Pancreas (tissue), 10 donors: ENCODE measurements at places on chromosomes 16 and 17. TPM values are rescaled to one million over a fixed set of nuclear protein-coding genes. Genes with fewer than 3 reads are reported as not detected.

DNA sequence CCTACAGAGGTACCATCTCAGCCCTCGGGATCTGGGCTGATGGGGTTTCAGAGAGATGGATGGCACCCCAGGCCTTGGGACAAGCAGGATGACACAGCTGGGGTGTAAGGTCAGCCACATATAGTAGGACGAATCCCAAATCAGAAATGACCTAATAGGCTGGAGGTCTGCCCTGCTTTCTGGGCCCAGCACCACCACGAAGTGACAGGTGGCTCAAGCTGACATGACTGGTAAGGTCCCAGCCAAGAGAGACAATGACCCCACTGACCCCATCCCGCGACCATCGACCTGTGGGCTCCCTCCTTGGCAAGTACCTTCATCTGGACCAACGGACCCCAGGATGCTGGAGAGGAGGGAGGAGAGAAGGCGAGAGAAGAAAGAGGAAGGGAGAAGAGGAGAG is 15.6 kb downstream of the CAMKK1 start:
- no peaks in the 10 kb centered on the region for H3K4me1 ChIP-seq
- H3K27ac ChIP-seq: no peak overlapping the region
- no peak overlapping the region for H3K4me3 ChIP-seq
- no peaks in the 10 kb centered on the region for H3K27me3 ChIP-seq

- H3K4me1 ChIP-seq: no peaks in the 10 kb centered on the region
- no peak overlapping the region for H3K4me3 ChIP-seq
- H3K36me3 ChIP-seq: no peaks in the 10 kb centered on the region
- no peak for DNase-seq
- no peaks in the 10 kb centered on the region for H3K27me3 ChIP-seq
- H3K27ac ChIP-seq: no peak overlapping the region
Observed at GRCh38 chr17:2801841-2802240, 5.6 kb downstream of the RAP1GAP2 start.

Gene PMFBP1
- 3.7 TPM for polyA plus RNA-seq

Gene NME3
- polyA plus RNA-seq: 297 TPM

DNA sequence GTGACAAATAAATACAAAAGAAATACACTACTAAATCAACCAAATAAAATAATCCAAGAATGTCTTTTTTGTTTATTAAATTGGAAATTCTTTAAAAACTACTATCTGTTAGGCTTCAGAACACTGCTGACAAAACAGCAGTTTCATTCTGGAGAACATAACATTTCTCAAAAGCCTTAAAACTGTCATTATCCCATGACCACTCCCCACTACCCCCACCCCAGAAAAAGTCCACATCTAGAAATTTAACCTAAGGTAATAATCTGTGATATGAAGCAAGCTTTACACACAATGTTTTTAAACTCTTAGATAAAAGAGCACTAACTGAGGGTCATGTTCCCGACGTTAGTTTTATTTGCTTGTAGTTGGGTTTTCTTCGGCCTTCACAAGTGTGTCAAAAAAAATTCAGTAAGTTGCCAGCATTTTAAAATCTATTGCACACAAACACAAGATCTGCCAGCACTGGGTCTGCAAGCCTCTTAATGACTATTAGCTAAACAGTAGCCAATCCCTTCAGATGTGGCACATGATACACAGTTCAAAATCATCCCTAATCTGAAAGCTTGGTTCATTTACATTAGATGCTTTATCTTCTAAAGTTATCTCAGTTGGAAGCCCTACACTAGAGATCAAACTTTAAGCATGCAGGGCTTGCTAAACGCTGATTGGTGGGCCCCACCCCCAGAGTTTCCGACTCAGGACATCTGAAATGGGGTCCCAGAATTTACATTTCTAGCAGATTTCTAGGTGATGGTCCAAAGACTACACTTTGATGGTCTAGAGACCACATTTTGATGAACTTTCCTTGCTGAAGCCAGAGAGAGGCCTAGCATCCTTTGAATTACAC is 75.2 kb downstream of the KANSL1 start:
- H3K27me3 ChIP-seq: no peaks in the 10 kb centered on the region
- H3K27ac ChIP-seq: no peak overlapping the region
- peaks cover 21% of the 10 kb centered on the region for H3K4me1 ChIP-seq
- no peaks in the 10 kb centered on the region for H3K36me3 ChIP-seq
- DNase-seq: no peak
- H3K4me3 ChIP-seq: no peak overlapping the region
